Heart left ventricle (tissue), 16 donors: ENCODE measurements at places on chromosomes 5 and 9. TPM values are rescaled to one million over a fixed set of nuclear protein-coding genes. Genes with fewer than 3 reads are reported as not detected.

TERT gene
- not detected for total RNA-seq

KCNN2 gene
- 6.7 TPM for total RNA-seq

TAF11L5 gene
- total RNA-seq = not detected

BICD2 gene
- total RNA-seq = 28.3 TPM

- no peaks in the 10 kb centered on the region for H3K36me3 ChIP-seq
- H3K4me3 ChIP-seq = no peak overlapping the region
- H3K4me1 ChIP-seq = no peaks in the 10 kb centered on the region
- H3K27me3 ChIP-seq = no peaks in the 10 kb centered on the region
- H3K27ac ChIP-seq = no peak overlapping the region
Observed at GRCh38 chr9:93978551-93978950, 23.4 kb upstream of the BARX1 start.

- H3K27me3 ChIP-seq = no peaks in the 10 kb centered on the region
- no peaks in the 10 kb centered on the region for H3K4me1 ChIP-seq
- no peak for DNase-seq
- H3K4me3 ChIP-seq = no peak overlapping the region
- no peak overlapping the region for H3K27ac ChIP-seq
Observed at GRCh38 chr9:117116084-117116483, 298.8 kb downstream of the ASTN2 start.

DNA sequence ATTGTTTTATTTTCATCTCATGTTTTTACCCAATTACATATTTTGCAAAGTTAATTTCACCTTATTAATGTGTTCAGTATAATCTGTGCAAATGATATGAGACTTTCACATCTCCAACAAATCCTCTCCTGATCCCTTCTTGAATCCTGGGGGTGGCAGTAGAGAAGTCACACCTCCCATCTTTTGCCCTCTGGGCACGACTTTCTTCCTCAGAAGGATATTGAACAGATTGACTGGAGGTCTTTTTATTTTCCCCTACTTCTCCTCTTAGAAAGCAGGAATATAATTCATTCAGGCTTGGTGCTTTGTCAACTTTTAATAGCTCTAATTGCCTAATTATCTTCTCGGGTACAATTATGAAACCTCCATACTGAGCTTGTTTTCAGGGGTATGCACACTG, 1037.1 kb upstream of the NUDT12 start:
- no peak for DNase-seq
- no peak overlapping the region for H3K4me3 ChIP-seq
- H3K27me3 ChIP-seq = no peaks in the 10 kb centered on the region

GRCh38 chr5:180830253-180831138, 27.9 kb upstream of the MGAT1 start:
- no peaks in the 10 kb centered on the region for H3K27me3 ChIP-seq
- peaks cover 12% of the 10 kb centered on the region for H3K36me3 ChIP-seq
- H3K4me3 ChIP-seq = peak overlapping the region; percentile 99
- H3K27ac ChIP-seq = peak overlapping the region; percentile 99
- H3K4me1 ChIP-seq = peaks cover 65% of the 10 kb centered on the region

DNA sequence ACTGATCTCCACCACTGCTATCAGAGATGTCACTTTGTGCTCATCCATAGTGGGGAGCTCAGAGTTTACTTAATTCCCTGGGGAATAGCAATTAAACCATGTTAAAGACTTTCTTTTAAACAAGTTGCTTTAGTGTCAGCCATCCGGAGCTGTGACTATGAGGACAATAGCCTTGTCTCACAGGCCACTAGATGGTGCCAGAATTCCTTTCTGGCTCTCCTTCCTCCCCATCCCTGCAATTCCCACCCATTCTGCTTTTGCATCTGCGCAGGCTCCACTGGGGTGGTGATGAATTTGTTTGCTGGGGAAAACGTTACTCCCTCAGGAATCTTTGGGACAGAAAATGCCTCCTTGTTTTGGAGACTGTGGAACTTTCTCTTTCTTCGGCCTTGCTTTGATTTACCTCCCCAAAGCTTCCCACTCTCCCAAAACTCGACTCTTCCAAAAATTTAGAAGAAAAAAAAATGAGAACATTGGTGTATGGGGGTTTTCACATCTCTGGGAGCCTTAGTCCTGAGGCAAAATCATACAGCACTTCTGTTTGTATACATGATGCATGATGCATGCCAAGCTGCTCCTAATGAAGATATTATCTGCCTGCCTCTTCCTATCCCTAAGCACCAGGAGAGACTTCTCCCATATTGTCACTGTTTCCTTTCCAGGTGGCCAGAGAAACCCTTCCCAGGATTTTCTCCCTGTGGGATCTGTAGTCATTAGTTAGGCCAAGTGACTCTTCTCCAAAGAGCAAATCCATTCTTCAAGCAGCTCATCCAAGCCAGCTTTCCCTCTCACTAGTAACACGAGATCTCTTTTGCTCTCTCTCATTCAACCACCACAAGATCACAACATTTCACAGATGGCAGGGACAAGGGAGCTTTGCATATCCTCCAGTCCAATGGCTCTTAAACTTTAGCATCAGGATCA, 466.1 kb downstream of the TLR4 start:
- H3K4me1 ChIP-seq = no peaks in the 10 kb centered on the region
- DNase-seq = peak; percentile 22
- no peak overlapping the region for H3K4me3 ChIP-seq
- no peaks in the 10 kb centered on the region for H3K36me3 ChIP-seq
- no peak overlapping the region for H3K27ac ChIP-seq
- no peaks in the 10 kb centered on the region for H3K27me3 ChIP-seq

DNA sequence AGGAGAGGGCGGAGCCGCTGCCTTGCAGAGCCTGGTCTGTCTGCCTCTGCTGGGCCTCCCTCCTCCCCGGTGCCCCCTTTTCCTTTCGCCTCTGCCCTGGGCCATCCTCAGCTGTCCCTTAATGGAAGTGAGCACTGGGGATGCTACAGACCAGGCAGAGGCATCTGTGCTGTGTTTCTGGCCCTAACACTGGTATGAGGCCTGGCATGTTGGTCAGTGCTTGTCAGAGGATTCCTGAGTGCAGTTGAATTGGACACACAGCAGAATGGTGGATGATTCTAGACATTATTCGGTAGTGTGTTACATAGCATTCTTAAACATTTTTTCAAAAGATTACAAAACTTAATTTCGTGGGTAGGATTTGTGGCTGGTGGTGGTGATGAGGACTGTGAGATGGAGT, 88.6 kb downstream of the EHMT1 start:
- no peaks in the 10 kb centered on the region for H3K27me3 ChIP-seq
- no peak for DNase-seq
- H3K4me3 ChIP-seq = no peak overlapping the region
- H3K36me3 ChIP-seq = peaks cover 13% of the 10 kb centered on the region

DNA sequence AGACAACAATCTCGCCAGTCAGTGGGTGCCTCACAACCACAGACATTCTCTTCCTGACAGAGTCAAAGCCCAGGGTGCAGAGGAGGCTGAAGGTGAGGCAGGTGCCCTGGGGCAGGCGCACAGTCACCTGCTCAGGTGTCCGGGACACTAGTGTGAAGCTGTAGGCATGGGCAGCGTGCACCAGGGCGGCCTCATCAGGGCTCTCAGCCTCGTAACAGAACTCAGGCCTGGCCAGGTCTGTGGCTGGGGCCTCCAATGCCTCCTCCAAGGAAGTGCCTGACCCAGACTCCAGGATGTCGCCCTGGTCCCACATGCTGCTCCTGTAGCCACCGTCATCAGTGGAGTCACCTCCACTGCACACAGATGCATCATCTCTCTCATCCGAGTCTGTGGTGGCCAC, 198.7 kb downstream of the PTTG1 start:
- H3K36me3 ChIP-seq = no peaks in the 10 kb centered on the region
- no peak overlapping the region for H3K4me3 ChIP-seq
- no peaks in the 10 kb centered on the region for H3K27me3 ChIP-seq
- no peak for DNase-seq

- H3K4me3 ChIP-seq = no peak overlapping the region
- H3K36me3 ChIP-seq = peaks cover 59% of the 10 kb centered on the region
- no peaks in the 10 kb centered on the region for H3K27me3 ChIP-seq
Observed at GRCh38 chr5:78157001-78157400, 137.5 kb downstream of the AP3B1 start.

GRCh38 chr5:140054086-140054689, 11.1 kb upstream of the NRG2 start:
- H3K36me3 ChIP-seq = no peaks in the 10 kb centered on the region
- H3K4me1 ChIP-seq = peaks cover 4% of the 10 kb centered on the region
- H3K27ac ChIP-seq = no peak overlapping the region
- H3K27me3 ChIP-seq = peaks cover 3% of the 10 kb centered on the region

- H3K36me3 ChIP-seq = no peaks in the 10 kb centered on the region
- H3K4me3 ChIP-seq = no peak overlapping the region
- H3K27me3 ChIP-seq = no peaks in the 10 kb centered on the region
- no peaks in the 10 kb centered on the region for H3K4me1 ChIP-seq
- no peak for DNase-seq
- no peak overlapping the region for H3K27ac ChIP-seq
Observed at GRCh38 chr5:15387931-15388524, 112.0 kb upstream of the FBXL7 start.

DNA sequence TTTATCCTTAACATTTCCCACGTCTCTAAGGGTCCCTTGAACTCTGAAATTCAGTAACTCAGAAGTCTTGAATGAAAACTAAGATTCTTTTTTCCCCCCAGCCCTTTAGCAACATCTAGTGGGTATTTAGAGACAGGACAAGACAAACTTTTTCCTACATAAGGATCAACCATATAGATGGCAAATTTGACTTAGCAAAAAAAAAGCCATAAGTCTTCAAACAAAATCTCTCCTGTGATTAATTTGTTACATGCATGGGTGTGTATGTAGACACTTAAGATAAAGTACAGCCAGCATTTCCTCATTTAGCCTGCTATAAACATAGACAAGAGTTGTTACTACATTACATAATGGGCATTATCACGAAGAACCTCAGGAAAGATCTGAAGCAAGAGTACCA, 29.1 kb upstream of the ANKRD31 start:
- no peaks in the 10 kb centered on the region for H3K4me1 ChIP-seq
- no peaks in the 10 kb centered on the region for H3K36me3 ChIP-seq
- no peak overlapping the region for H3K4me3 ChIP-seq
- no peaks in the 10 kb centered on the region for H3K27me3 ChIP-seq
- DNase-seq = no peak
- no peak overlapping the region for H3K27ac ChIP-seq

DNA sequence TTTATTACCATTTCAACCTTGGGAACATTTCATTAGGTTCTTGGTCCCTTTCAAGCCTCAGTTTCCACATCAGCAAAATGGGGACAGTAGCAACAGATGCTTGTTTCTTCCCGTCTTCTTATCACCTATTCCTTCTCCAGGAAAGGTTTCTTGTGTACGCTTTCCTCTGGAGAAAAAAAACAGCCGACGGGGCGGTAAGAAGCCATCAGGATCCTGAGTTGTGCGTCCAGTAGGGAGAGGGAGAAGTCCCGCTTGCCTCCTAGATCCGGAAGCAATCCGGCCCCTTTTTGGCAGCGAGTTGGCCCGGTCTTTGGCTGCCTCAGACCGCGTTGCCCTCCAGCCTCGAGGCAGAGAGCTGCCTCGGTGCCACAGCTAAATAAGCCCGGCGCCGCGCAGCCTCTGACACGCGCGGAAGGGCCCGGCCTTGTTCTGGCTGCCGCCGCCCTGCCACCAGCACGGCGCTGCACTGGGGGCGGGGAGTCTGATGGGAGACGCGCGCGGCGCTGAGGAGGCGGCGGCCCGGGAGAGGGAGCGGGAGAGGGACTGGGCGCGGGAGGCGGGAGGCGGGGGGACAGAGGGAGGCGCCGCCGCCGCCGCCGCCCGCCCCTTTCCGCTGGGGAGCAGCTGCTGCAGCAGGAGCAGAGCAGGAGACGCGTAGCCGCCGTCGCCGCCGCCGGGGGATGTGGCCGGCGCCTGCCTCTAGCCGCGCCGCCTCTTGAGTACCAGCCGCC, at the start of gene SLC44A1:
Gene SLC44A1, plus strand, starts transcription at position 649 of the 731 bp plus-strand sequence. CDS start 218 bp downstream, outside the sequence.
- H3K4me3 ChIP-seq = peak within 1 kb of the TSS; percentile 85
- peak; percentile 99 for DNase-seq
- no peaks in the 10 kb centered on the region for H3K36me3 ChIP-seq

DNA sequence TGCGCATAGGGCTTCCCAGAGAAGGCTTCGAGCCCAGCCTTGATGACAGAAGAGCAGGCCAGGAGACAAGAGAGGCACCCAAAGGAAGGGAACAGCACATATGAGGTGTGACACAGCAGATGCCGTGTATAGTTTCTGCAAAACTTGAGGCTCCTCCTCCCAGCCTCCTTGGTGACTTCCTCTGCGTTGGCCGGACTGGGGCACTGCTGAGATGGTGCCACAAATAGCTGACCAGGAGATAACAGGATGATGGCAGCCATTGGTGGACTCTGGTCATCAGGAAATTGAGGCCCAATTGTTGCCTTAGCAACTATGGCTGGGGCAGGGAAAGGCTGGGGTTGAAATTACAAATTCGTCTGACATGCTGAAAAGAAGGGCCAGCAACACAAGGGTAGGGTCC, 4.8 kb upstream of the ZNF79 start:
- no peaks in the 10 kb centered on the region for H3K36me3 ChIP-seq
- H3K4me1 ChIP-seq = peaks cover 19% of the 10 kb centered on the region
- no peak for DNase-seq

- H3K4me1 ChIP-seq = peaks cover 17% of the 10 kb centered on the region
- H3K4me3 ChIP-seq = no peak overlapping the region
- no peaks in the 10 kb centered on the region for H3K27me3 ChIP-seq
- H3K36me3 ChIP-seq = no peaks in the 10 kb centered on the region
Observed at GRCh38 chr5:54234304-54234933, 76.0 kb downstream of the ARL15 start.

DNA sequence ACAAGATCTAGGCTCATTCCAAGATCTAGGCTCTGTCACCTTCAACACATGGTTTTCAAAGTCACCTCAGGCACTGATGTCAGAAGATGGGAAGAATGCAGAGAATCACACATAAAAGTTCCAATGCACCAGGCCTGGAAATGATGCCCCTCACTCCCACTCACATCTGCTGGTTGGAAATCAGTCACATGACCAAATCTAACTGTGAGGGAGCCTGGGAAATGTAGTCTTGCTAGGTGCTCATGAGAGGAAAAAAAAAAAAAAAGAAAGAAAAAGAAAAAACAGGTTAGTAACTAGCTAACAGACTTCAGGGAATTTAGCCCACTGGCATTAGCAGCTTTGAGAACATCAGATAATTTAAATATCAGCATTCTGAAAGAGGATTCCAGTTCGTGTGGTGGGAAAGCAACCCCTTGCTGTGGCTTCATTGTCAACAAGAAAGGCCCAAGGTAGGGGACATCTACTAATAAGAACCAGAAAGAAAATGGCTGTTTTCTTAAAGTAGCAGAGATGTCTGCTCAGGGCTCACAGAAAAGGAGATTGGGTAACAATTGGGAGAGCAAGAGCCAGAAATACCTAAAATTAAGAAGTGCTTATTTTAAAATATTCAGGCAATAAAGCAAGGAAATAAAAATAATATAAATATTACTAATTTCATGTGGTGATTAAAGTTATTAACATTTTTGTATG, 614.3 kb downstream of the ACTL7B start:
- H3K27ac ChIP-seq = no peak overlapping the region
- no peaks in the 10 kb centered on the region for H3K4me1 ChIP-seq
- no peak overlapping the region for H3K4me3 ChIP-seq
- no peaks in the 10 kb centered on the region for H3K27me3 ChIP-seq
- no peak for DNase-seq
- no peaks in the 10 kb centered on the region for H3K36me3 ChIP-seq

- peaks cover 39% of the 10 kb centered on the region for H3K27me3 ChIP-seq
- H3K4me1 ChIP-seq = no peaks in the 10 kb centered on the region
Observed at GRCh38 chr5:135482381-135482933, 30.3 kb upstream of the TIFAB start.
